PC-9 (cell line): ENCODE measurements at places on chromosomes 11 and 22.

DNA sequence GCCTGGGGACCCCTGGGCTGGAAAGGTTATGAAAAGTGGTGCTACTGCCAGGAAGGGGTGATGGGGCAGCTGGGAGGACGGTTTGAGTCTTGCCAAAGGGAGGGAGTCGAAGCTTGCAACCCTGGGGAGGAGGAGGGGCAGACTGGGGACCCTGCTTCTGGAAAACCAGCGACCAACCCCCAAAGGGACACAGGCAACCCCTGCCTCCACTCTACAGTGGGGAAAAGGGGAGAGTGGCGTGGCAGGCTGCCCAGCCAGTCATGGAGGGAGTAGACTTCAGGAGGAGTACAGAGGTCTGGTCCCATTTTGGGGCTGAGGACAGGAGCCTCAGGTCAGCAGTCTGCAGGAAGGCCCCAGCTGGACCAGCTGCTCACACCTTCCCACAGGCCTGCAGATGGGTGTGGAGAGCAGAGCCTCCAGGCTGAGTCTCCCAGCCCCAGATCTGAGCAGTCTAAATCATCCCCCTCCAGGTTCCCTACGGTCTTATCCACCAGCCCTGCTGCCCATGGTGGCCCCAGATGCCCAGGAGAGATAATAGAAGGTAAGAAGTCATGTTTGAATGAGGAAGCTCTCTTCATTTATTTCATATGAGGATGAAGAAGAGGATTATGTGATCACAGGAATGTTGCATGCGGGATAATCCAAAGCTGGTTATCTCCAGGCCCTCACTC is 3.3 kb downstream of the DDT start:
- DNase-seq = no peak
- 0 out of 2 replicates have a peak, but pooled peaks cover 6% of the 10 kb centered on the region for H3K36me3 ChIP-seq

DNA sequence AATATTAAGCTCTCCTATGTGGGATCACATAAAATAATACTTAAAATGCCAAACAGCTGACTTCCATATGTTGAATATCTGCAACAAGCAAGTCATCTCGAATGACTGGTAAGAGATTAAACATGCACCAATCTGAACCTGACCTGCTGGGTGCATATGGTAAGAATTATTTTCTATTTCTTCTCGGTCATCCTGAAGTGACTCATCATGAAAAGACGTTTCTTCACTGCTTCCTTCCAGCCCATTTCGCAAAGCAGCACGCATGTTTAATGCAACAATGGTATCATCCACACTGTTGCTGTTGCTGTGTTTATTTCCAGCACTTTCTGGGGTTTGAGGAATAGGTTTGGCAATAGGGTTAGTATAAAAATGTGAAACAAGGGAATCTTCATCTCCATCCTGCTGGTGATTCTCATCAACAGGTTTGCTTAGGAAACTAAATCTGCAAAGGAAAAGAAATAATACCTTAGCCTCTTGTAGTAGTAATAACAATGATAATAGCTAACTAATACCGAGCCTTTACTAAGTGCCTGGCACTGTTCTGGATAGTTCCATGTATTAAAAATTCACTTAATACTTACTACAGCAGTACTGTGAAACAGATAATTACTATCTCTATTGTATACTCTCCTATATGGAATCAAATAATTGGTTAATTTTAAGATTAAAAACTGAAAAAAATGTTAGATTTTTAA is 52.0 kb upstream of the CHRNA10 start:
- H3K27me3 ChIP-seq = no peaks in the 10 kb centered on the region
- peaks cover 17% of the 10 kb centered on the region for H3K36me3 ChIP-seq
- peak; percentile 40 for DNase-seq
- no peak overlapping the region for H3K27ac ChIP-seq
- H3K4me3 ChIP-seq = no peak overlapping the region

DNA sequence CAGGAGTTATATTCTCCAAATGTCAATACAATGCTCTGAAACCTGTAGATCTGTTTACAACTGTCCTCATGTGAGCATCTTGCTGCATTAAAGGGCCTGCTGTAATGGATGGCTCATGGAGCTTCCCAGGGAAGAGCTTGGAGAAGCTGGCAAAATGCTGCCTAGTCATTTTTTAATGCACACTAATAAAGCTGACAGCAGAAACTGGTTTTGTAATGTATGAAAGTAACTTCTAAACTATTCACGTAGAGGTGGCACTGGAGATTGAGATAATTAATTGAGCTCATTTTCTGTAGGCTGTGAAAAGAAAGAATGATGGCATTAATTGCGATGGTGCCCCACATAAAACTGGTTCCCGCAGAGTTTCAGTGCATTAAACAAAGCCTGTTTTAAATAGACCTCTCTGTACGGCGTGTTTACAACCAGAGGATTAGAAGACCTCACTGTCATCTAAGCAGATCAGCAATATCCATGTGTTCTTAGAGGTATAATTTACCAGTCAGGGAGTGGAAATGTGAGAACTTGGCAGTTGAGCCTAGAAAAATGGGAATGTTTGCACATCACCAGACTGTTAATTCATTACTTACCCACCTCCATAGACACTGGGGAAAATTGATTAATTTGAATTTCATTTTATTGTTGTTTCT is 16.0 kb downstream of the POLA2 start:
- H3K36me3 ChIP-seq = peaks cover 40% of the 10 kb centered on the region
- no peak for DNase-seq
- H3K4me3 ChIP-seq = no peak overlapping the region
- H3K4me1 ChIP-seq = peaks cover 49% of the 10 kb centered on the region

- no peaks in the 10 kb centered on the region for H3K36me3 ChIP-seq
- DNase-seq = no peak
- no peak overlapping the region for H3K4me3 ChIP-seq
- H3K27ac ChIP-seq = no peak overlapping the region
- peaks cover 80% of the 10 kb centered on the region for H3K27me3 ChIP-seq
These were observed 45.8 kb downstream of the C11orf96 start for GRCh38 chr11:43988040-43988817.

DNA sequence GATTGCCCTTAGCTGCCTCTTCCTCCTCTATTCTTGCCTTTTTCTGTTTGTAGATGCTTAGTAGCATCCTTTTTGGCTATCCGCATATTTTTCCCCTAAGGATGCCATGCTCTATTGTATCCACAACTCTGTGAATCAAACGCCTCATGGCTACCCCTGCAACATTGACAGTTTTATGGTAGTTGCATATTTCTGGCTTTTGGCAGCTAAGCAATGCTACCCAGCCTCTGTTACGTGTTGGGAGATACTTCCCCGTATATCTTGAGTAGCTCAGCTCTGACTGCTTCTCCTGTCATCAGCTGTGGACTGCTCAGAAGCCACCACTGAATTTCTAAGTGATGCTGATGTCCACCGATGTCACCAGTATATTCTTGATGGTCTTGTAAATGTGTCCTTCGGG is 15.1 kb upstream of the SLC3A2 start:
- H3K36me3 ChIP-seq = 0 out of 2 replicates have a peak, but pooled peaks cover 10% of the 10 kb centered on the region
- H3K4me3 ChIP-seq = no peak overlapping the region
- no peak for DNase-seq
- no peaks in the 10 kb centered on the region for H3K4me1 ChIP-seq
- H3K27ac ChIP-seq = no peak overlapping the region

GRCh38 chr11:118047749-118048148 is 29.1 kb upstream of the TMPRSS4 start:
- peaks cover 11% of the 10 kb centered on the region; the same call in 1 of the 2 replicates for H3K27me3 ChIP-seq
- DNase-seq = no peak
- H3K4me1 ChIP-seq = no peaks in the 10 kb centered on the region; the same call in 1 of the 2 replicates
- H3K27ac ChIP-seq = no peak overlapping the region
- H3K36me3 ChIP-seq = no peaks in the 10 kb centered on the region

DNA sequence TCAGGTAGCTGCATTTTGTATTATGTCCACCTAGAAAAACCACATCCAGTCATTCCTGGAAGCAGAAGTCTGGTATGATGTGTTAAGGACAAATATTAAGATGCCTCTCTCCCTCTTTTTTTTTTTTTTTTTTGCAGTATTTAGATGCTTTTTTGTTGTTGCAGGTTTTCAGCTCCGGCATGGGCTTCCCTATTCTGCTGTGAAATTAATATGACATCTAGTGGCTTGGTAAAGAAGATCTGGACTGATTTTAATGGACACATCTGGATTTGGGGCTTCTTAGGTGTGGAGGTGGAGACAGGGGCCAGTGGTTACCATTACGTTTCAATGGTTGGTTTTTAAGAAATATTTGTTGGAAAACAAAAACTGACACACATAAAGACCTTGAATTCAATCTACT is 47.5 kb upstream of the RASSF10 start:
- H3K27ac ChIP-seq = no peak overlapping the region
- no peaks in the 10 kb centered on the region for H3K36me3 ChIP-seq
- H3K27me3 ChIP-seq = no peaks in the 10 kb centered on the region
- H3K4me3 ChIP-seq = no peak overlapping the region
- no peaks in the 10 kb centered on the region for H3K4me1 ChIP-seq

GRCh38 chr11:121649798-121650197 is 197.0 kb upstream of the SORL1-AS1 start:
- peaks cover 55% of the 10 kb centered on the region for H3K27me3 ChIP-seq
- H3K36me3 ChIP-seq = no peaks in the 10 kb centered on the region
- H3K4me1 ChIP-seq = peaks cover 5% of the 10 kb centered on the region; the same call in 1 of the 2 replicates
- DNase-seq = no peak
- no peak overlapping the region for H3K4me3 ChIP-seq
- H3K27ac ChIP-seq = no peak overlapping the region
